ENCODE measurements at places on chromosomes 4 and X.

GRCh38 chrX:153935326-153935851 is 552 bp upstream of the NAA10 start:
- DNase-seq = no peak

DNA sequence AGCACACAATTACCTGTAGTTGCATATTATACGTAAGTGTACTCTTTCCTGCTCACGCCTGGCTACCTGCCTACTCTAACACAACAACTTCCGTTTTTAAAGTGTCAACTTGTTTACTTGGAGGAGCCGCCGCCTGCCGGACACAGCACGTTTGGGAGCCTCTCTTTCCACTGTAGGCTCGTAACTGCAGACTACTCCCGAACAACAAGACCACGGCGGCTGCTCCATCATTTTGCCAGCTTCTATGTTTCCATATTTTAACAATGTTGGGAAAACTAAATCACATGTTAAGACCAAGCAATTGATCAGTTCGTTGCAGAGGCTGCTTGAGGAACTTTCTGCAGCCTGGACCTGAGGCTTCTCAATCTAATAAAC is 841 bp downstream of the MTNR1A start:
- DNase-seq = no peak

DNA sequence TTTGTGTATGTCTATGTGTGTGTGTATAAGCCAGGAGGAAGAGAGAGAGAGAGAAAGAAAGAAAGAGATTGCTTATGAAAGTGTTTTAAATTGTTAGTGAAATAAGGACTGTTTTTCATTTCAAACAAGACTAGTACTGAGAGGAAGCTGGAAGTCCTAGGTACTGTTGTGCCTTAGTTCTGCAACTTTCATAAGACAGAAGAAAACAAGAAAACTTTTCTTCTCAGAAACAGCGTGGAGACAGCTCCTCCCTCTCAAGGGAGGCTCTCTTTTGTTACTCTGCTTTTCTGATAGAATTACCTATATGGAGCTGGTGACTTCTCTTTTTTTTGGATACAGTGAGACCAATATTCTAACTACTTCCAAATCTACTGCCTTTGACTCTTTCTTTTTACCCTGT is 62.5 kb downstream of the BANK1 start:
- DNase-seq = no peak

GRCh38 chr4:829761-830600 is 4.1 kb upstream of the CPLX1 start:
- no peak for DNase-seq

- peak; percentile 48 for DNase-seq
These were observed 12.9 kb downstream of the PPP2R3B start for GRCh38 chrX:373641-374471.

- DNase-seq = no peak
These were observed 298.9 kb downstream of the PDGFC start for GRCh38 chr4:156672492-156673305.

DNA sequence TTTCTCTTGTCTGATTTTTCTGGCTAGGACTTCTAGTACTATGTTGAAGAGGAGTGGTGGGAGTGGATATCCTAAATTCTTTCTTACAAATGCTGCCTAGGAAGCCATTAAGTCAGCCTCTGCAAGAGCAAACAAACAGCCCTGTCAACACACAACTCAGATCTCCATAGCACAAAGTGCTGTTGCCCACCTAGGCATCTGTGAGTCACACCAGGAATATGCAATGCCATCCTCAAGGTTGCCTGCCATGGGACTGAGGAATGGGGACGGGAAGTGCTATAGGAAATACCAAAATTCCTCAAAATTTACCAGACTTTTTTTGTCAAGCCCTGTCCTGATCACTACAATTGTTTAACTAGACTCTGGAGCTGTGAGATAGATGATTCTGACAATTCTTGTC is 466.9 kb downstream of the FSTL5 start:
- DNase-seq = no peak

DNA sequence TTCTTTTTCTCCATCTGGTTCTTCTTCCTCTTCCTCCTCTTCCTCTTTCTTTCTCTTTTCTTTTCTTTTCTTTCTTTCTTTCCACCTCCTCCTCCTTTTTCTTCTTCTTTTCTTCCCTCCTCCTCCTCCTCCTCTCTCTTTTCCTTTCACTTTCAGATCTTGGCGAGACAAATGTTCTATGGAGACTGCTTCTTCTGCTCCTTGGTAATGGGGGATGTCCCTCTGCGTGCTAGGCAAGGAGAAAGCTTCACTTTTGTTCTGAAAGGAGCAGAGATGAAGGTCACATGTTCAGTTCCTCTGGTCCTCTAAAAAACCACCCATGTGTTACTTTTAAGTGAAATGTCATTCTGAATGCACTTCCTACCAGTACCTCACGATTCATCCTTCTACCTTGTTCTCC is 33.2 kb downstream of the NBDY start:
- no peak for DNase-seq

DNA sequence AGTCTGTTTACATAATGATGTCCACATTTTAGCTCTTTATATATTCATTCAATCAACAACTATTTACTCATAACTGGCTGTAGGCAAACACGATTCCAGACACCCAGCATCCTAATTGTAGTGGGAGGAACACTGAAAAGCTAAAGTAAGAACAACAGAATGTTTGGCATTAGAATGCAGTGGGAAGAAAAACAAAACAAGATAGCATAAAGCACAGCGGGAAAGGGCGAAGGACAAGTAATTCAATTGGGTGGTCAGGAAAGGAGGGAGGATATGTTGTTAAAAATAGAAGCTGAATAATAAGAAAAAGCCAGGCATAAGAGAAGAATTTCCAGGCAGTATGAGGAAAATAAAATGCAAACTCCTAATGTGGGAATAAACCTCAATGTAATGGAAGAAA is 189.5 kb upstream of the FAT4 start:
- no peak for DNase-seq

- no peak for DNase-seq
These were observed 2.7 kb upstream of the FGF5 start for GRCh38 chr4:80263541-80264351.

DNA sequence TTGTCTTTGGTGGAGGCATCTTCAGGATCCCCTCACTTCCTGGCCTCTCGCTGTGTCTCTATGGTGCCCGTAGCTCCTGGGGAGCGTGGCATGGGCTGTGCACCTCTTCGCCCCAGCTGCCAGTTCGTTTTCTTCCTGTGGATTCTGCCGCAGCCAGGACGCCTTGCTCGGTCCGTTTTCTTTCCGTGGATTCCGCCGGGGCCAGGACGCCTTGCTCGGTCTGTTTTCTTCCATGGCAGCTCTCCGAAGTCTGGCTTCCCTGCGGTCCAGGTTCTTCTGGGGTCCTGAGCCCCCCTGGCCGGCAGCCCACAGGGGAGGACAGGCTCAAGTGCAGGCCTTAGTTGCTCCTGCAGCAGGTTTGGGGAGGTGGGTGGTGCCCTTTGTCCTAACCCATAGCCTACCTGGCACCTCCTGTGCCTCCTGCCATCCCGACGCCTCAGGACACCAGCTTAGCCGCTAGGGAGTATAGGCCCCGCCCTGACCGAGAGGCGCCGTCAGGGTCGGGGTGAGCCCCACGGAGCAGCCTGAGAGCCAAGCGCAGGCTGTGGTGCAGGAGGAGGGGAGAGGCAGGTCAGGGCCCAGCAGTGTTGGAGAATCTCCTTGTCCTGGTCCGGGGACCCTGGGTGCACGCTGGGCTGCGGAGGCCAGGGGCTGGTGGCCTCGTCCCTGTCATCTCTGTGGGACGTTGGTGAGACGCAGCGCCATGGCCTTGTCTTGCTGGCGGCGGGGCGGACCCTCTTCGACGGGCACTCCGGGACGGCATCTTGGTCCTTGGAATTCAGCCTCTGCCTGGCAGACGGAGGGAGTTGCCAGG is 27.1 kb downstream of the UVSSA start:
- no peak for DNase-seq

DNA sequence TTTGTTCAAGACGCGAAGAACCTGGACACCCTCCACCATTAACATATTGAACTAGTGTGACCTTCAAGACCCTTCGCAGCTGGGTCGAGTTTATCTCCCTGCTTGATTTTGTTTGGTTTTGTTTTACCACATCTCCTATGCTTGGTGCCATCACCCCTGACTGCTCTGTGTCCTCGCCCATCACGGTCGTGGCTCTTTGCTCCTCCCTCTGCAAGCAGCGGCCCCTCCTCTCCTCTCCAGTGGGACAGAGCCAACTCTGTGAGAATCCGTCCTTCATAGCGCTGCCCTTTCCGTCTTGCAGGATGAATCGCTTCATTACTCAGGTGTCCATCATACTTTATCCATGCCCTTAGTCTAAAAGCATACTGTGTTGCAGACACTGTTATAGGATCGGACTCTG is 9.1 kb upstream of the FAM149A start:
- no peak for DNase-seq

- DNase-seq = no peak
These were observed 8.3 kb upstream of the ZXDB start for GRCh38 chrX:57583477-57583876.

DNA sequence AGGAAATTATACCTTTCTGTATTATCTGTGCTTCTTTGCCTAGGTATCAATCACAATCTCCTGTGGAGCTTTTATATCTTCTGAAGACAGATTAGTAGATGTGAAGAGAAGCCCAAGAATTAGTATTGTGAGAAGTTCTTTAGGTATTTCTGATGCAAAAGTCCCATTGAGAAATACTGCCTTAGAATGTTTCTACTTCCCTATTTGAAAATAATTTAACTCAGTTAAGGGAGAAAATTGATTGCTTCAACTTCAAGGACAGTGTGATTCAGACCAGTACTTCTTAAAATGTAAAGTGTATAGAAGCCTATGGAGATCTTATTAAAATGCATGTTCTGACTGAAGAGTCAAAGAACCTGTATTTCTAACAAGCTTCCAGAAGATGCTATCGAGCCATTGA is 9.0 kb downstream of the EIF1AX start:
- DNase-seq = no peak

GRCh38 chr4:166655705-166656104 is 578.6 kb downstream of the SPOCK3 start:
- no peak for DNase-seq

DNA sequence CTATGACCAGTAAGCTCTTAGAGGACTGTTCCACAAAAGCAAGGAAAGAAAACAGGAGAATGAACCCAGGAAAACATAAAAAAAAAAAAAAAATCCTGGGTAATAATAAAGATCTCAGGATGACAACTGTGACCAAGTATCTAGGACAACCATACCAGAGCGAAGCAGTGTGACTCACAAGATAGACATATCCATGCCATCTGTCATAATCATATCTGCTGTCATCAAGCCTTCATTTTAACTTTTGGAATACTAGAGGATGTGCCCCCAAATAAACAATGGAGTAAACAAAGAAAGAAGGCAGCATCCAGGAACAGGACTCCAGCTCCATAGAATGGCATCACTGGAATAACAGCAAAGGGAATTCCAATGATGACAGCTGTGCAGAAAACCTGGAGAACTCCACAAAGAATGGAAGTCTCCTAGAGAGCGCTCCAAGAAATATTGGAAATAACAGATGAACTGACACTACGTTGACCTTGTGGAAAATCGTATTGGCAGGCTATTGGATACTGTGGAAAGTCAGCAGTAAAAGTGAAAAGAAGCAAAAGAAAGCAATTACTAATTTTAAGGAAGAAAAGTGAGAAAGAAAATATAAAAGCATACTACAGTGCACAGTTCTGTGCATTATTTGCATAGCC is 35.3 kb downstream of the HPGDS start:
- DNase-seq = no peak

DNA sequence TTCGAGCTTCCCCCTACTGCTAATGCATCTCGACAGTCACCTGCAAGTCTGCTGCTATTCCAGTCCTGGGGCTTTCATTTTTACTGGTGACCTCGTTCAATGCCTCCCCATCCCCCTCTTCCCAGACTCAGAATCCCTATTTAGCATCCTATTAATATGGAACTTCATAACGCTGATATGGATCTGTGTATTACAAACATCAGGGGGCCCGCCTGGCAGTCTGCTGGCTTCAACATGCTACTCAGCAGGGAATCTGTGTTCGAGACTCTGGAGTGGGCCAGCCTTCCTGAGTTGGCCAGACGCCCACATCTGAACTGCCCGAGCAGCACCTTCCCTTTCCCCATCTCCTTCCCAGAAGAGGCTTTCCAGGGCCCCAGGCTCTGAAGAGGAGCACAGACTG is 173.9 kb upstream of the PPARGC1A start:
- no peak for DNase-seq

DNA sequence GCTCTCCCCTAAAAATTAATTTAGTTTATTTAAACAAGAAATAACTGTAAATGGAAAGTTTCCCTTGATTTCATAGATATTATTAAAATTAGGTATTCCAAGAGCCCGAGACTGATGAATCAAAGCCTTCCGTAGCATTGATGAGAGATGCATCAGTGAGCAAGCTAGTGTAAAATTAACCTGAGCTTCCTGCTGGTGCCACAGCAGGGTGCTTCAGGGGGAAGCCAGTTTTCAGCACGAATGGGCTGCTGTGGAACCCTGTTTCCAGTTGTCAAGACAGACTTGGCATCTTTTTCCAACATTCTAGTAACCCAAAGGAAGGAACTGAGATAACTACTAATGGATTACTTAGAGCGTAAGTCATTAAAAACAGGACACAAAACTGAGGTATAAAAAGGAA is 221.7 kb downstream of the RBMX2 start:
- no peak for DNase-seq

DNA sequence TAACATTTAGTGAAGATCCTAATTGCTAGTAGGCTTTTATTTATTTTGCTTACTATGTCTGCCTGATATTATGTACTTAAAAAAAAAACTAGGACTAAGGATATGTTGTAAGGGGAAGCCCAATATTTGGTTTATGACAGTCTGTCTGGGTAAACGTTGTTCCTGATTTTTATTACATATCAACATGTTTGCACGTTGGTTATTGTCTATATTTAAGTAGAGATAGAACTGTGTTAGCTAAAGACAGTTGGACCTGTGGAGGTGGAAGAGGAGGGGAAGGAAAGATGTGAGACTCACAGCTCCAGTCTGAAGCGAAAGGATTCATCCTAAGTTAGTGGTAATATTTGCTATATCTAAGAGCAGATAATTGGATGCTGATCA is 90.3 kb downstream of the TMEM131L start:
- no peak for DNase-seq

DNA sequence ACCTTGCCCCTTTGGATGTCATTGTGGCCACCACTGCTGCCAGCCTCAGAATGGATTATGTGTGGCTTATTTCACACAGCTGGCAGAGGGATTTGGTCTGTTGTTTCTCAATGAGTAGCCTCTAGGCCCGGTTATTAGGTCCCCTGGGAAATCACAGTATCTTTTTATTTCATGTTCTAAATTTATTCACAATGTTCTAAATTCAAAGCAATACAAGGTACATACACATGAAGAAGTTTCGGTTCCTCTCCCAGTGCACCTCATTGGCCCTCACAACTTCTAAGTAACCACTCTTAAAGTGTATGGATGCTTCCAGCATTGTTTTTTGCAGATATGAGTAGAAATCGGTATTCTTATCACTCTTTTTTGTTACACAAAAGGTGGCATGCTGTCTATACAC is 262.7 kb downstream of the RCHY1 start:
- DNase-seq = peak; percentile 62
